ENCODE measurements at places on chromosomes 5 and 9.
A peak's percentile ranks its signal among the peaks of the same experiment; 100 is the strongest.

DNA sequence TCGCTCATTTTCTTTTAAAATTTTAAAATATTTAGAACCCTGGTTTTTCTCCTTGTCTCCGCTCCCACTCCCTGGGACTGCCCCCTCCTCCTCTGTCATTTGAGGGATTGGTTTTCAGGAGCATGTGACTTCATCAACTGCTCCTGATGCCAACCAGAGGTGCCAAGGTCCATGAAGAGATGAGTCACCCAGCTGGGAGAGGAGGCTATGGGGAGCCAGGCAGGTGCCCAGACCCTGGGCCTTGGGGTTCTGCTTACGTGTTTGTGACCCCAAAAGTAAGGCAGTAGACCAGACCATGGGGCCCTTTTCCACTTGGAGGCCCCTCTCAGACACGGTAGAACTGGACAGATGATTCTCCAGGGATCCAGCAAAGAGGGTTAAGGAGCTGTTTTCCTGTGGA is 167.0 kb downstream of the FGF18 start:
- DNase-seq: no peak

DNA sequence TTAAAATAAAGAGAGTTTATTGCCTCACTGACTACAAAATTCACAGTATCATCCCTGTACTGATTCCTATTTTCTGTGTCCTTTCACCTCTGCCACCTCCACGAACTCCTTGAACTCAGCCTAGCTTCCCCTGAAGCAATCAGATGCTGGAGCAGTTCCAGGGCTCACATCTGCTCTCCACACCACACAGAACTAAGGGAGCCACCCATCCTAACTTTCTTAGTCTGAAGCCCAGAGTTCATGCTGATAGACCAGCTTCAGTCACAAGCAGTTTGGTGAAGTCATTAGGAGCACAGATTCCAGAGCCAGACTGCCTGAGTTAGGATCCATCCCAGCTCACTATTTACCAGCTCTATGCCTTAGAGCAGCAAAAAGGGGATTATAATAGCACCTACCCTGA is 15.6 kb upstream of the EPB41L4A start:
- DNase-seq: peak; percentile 4

GRCh38 chr9:3507395-3508077 is 18.3 kb downstream of the RFX3 start:
- DNase-seq: no peak

DNA sequence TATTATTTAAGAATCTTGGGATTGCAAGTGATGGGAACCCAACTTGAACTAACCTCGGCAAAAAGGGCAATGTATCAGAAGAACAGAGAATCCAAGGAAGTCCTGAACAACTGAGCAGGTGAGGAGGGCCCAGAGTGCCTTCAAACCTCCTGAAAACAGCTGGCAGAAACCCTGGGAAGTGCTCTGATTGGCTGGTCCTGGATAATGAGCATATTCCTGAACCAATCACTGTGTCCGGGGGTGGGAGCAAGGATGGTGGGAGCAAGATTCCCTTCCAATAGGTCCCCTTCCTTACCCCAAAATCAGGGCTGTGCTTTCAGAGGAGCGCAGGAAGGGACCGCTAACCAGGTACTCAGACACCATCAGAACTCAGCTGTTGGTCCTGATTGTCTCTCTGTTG is 31.9 kb upstream of the TBC1D2 start:
- DNase-seq: no peak

DNA sequence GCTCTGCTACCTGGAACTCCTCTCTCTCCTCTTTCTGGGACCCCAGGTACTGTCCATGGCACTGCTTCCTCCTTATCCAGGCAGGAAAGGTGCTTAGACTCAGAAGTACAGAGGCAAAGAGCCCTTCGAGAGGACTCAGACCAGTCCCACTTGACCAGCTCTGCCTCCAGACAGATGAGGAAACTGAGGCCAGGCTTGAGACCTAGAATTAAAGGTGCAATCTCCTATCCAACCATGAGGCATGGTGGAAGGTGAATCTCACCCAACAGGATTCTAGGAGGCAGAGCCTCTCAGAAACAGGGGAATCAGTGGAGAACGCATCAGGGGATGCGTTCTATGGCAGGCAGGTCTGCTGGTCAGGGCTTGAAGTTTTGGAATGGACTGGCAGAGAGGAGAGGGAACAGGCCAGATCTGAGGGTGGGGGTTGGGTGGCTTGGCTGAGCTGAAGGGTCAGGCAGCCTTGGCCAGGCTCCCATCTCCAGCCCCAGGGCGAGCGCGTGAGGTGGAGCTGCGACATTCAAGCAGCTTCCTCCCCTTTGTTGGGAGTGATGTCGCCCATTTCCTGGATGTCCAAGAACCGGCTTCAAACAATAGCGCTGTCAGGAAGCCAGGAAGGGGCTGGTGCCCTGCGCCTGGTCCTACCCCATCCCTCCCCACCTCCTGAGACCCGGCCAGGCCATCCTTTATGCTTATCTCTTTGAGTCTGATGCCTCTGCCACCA is 26.2 kb downstream of the NDUFA8 start:
- DNase-seq: no peak

DNA sequence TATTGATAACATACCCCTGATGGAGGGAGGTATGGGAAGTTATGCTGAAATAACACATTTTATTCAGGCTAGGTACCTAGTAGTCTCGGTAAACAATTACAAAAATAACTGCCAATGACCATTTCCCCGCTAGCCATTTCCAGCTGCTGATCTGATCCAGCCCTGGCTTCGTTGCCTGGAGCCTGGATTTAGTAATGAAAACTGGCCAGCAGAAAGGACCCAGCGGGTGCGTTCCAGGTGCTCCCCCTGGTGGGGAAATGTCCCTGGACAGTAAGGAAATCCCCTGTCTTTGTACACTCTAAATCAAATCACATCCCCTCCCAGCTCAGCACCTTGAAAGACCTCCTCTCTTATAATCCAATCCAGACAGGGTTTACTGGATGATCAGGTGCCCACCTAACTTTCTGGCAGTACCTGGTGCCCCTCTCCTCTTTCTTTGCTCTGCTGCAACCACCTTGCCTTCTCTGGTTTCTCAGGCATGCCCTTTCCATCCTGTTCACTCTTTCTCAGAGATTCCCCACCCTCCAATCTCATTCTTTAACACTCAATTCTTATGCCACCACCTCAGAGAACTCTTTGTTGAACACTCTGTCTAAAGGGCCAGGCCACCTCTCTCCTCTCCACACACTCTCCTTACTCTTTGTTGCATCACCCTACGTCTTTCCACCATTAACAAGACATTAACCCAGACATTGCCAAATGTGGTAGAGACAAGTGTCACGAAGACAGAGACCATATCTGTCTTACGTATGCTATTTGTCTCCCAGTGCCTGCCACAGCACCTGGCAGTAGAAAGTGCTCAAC is 50.1 kb upstream of the SMAD5 start:
- peak; percentile 84 for DNase-seq

DNA sequence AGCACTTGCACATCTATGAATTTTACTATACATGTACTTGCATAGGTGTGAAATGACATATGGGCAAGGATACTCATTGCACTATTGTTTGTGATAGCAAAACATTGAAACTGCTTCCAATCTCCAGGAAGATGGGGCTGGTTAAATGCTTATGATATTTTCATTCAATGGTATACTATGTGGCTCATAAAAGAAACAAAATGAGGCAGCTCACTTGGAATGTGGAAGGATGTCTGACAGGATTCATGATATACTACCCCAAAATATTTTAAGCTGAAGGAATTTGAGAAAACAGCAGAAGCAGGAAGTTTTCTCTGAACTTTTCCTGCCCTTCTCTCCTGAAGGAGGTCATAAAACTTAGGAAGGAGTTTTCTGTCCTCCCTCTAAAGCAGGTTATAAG is 99.6 kb upstream of the CAST start:
- peak; percentile 84 for DNase-seq
